Stimulated activated CD4-positive, alpha-beta T cell treated with anti-CD3 and anti-CD28 coated beads, Interleukin-12 subunit alpha, Interleukin-12 subunit beta, amount 100 ng/mL, for 4 hours (primary cell): ENCODE measurements at places on chromosomes 1 and 21.

GRCh38 chr1:35589516-35590427, 16.7 kb downstream of the TFAP2E start:
- no peak for DNase-seq

DNA sequence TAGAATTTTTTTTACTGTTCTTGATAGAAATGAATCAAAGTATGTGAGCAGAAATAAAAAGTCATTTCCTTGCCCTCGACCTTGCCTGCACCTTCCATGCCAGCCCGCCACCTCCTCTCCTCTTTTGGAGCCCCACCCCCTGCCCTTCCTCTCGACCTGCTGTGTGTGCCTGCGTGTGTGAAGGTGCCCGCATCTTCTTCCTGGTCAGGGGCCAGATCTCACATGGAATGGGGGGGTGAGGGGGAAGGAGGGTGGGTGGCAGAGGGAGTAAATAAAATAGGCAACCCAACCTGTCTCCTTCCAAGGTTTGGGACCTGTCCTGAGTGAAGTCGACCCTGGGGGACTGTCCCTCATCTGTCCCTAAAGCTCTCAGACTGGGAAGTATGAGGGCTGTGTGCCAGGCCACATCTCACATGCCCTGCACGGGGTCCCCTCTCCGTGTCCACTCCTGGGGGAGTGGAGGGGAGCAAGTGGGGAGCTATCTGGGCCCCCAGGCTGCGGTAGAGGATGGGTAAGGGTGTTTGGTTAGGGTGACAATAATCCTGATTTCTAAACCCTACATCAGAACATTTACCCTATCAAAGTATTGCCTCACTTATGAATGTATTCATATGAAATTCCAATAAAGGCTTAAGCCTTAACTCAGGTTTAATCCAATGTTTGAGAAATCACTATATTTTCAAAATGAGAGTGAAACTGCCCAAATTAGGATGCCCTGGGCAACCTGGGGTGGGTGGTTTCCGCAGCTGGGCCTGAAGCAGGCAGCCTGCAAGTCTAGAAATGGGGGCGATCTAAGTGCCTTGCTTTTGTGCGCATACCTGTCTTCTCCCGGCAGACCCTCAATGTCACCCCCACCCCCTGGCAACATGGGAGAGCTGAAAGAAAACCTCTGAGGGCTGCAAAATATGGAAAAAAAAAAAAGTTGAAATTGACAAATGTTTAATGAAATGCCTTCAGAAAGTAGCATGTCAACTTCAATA, 15.4 kb downstream of the AMPD2 start:
- DNase-seq = no peak

- no peak for DNase-seq
Measured at GRCh38 chr1:226572325-226572726, 23.8 kb downstream of the STUM start.

GRCh38 chr21:45016406-45017038, 57.9 kb upstream of the ADARB1 start:
- DNase-seq = no peak

DNA sequence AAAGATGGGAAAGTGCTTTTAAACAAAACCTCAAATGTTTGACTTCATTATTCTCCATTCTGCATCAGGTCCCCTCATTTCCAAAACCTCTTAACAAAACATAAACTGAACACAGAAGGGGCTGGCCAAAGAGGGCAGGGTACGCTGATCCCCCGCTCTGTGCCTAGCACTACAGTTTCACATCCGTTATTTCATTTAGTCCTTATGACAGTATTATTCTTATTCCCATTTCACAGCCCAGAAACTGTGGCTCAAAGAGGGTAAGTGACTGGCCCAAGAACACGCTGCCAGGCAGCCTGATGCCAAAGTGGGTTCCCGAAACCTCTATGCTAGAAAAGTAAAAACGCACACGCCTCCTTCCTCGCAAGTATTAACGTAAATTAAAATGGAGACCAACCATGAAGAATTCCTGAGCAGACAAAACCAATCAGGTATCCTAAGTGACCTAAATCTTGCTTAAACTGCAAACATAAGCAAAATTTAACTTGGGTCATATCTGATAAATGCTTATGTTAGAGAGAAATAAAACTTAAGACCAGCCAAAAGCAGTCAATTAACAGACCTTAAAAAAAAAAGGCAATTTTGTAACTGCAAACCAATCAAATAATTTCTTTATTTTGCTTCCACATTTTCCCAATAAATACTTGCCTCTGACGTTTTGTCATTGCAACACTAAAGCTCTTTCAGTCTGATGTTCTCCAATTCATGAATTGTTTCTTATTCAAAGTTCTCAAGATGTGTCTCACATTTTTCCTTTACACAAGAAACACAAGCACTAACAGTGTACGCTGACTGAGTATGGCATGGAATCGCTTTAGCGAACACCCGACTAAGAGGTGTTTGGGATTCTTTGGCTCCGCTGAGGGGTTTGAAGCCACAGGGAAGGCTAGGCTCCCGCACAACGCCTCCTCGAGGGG, 653 bp downstream of the CASP9 start:
- no peak for DNase-seq

DNA sequence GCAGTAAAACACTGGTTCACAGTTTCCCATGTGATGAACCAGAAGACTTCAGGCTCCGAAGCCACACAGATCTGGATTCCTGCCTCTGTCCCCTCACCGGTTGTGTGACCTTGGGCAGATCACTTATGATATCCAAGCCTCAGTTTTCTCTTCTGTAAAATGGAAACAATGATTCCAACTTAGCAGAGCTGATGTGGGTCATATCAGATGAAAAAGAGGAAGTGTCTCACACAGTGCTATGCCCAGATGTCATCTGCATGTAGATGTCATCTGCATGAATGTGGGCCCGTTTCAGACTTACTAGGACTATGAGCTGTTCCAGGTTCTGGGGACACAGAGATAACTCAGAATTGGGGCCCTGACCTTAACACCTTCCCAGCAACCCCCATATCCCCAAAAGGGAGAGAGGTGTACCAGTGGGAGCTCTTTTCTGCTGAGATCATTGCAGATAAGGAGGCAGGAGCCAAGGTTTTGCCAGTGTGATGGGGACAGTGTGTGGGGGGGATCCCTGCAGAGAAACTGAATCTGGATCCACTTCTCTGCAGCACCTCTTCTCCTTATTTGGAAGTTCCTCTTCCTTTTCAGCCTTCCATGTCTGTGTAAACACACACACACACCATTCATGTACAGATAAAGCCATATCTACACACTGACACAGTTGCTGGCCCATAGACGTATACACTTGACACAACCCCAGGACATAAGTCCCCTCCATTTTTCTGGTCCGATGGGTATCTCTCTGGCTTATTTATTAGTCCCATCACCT, 5.0 kb upstream of the ADGRB2 start:
- DNase-seq = no peak

DNA sequence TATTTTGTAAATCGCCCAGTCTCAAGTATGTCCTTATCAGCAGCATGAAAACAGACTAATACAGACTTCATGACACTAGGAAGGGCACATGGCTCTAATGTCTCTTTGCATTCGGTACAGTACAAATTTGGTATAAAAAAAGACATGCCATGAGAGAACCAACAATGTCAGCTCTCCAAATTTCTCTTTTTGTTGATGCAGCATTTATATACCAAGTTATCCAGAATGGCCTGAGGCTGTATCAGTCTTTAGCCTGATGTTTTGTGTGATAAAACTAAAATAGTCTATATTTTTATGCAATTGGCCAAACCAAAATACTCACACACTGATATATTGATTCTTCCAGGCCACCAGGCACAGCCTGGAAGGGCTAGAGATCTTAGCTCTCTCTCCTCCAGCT, 124.3 kb upstream of the SAMSN1 start:
- DNase-seq = no peak

- DNase-seq = no peak
Measured at GRCh38 chr1:183291802-183292514, 105.9 kb downstream of the LAMC2 start.

GRCh38 chr1:2242814-2243725, 15.0 kb downstream of the SKI start:
- DNase-seq = no peak

GRCh38 chr21:28135646-28136045, 857.0 kb downstream of the LTN1 start:
- no peak for DNase-seq

DNA sequence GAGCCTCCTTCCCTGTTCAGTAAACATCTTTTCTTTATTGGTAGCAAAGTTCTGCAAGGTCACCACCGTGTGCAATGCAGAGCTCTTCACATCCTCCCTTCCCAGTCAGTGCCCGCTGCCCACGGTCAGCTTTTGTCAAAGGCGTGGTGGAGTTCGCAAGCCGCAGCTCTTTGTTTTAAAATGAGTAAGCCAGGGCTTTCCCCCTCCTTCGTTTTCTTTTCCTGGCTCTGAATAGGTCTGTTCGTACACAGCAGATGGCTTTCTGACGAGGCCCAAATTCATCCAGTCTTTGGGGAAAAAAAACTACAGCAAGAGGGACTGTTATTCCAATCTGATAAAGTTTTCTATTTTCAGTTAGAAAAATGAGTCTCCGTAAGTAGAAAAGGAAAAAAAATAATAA, 153.2 kb downstream of the LRIG2 start:
- DNase-seq = no peak

GRCh38 chr1:21641076-21641475, 28.1 kb downstream of the RAP1GAP start:
- no peak for DNase-seq

- DNase-seq = no peak
Measured at GRCh38 chr1:230043081-230043480, 24.0 kb upstream of the GALNT2 start.

DNA sequence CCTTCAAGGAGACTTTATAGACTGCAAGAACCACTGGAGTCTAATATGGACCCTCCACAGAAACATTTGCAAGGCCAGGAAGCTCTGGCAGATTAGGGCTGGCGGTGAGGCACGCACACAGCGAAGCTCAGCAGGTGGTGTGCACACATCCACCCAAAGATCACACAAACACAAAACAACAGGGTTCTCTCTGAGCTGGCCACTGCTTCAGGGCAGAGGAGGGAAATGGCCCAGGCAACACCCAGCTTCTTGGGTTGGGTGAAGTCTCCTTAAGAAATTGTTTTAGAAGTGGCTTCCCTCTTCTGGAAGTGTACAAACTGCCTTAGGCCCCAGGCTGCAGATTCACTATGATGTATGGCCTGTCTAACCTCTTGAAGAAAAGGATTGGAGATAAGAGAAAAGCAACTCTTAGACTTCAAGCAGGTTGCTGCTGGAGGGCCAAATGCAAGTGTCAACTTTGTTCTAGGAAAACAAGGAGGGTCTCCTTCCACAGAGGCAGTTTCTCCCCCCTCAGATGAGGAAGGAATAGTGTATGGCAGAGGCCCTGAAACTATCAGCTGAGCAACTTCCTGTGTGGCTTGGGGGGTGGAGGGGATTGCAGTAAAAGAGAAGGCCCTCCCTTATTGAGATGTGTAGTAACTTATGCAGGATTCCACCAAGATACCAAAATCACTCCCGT, 2.0 kb downstream of the RCSD1 start:
- DNase-seq = no peak

DNA sequence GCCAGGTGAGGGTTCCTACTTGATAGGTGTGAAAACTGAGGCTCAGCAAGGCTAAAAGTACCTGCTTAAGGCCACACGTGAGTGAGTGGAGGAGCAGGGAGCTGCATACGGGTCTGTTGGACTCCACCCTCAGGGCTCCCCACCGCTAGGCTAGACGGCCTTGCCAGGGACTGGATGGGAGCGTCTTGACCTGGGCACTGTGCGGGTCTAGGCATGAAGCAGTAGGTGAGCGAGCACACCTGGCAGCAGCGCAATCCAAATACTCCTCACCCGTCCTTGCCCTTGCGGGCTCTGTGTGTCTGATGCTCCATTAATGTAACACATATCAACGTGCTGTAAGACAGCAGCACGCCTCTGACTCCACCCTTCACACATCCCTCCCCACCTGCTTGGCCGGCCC, 94.0 kb downstream of the LACTBL1 start:
- DNase-seq = no peak

DNA sequence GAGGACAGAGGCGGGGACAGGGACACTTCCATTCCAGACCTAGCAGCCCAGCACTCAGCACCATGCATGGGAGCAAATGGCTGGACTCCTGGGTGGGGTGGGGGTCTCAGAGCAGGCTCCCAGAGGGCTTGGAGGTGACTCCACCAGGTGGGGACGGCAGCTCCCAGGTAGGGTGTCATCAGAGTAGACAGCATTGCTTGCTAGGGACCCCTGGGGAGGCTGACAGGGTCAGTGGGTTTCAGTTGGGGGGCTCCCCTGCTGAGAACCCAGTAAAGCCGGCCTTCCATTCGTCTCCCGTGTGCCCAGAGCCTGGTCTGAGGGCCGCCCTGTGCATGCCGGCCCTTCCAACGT, 4.8 kb upstream of the GJC2 start:
- DNase-seq = no peak

- no peak for DNase-seq
Measured at GRCh38 chr21:39840373-39841097, 26.7 kb upstream of the PCP4 start.

GRCh38 chr21:45085700-45086099, 11.3 kb downstream of the ADARB1 start:
- DNase-seq = no peak

- DNase-seq = no peak
Measured at GRCh38 chr21:16969636-16970035, 543.2 kb upstream of the CXADR start.

- DNase-seq = peak; percentile 79
Measured at GRCh38 chr1:9128520-9129265, at the start of gene GPR157. Gene GPR157, minus strand, starts transcription at chr1:9129102. Its CDS starts 75 bp downstream, at chr1:9129027.

DNA sequence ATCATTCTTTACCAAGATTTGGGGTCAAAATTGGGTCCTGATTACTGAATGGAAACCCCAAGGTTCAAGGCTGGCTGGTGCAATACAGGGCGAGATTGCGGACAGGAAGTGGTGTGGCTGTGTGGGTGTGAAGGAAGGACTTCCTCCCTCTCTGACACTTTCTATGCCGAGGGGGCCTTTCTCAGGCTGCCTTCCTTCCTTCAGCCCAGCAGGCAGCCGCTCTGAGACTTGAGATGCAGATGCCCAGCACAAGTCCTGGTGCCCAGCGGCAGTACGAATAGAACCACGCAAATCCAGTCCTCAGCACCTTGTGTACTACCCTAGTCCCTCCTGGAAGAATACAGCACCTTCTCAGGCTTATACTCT, 16.3 kb downstream of the BATF3 start:
- no peak for DNase-seq

GRCh38 chr1:18735224-18735997, 104.8 kb downstream of the PAX7 start:
- no peak for DNase-seq

- DNase-seq = no peak
Measured at GRCh38 chr1:46056325-46056724, 76.1 kb downstream of the PIK3R3 start.

- DNase-seq = no peak
Measured at GRCh38 chr21:20329636-20330035, 668.6 kb upstream of the NCAM2 start.

GRCh38 chr1:98792123-98792522, 130.6 kb downstream of the SNX7 start:
- DNase-seq = no peak

DNA sequence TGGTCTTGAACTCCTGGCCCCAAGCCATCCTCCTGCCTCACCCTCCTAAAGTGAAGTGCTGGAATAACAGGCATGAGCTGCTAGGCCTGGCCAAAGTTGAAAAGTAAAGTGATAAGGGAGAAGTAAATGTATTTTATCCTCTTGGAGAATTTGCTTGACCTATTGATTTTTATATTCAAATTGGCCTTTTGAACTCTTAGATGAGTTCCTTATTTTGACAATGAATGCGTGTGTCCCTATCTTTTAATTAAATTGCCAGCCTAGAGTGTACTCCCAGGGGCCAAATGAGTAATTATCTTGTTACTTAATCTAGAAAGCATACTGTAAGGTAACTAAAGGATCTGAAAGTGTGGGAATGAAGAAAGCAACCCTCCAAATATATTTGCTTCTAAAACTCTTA, 11.4 kb downstream of the RNF11 start:
- DNase-seq = no peak

- DNase-seq = no peak
Measured at GRCh38 chr1:6673816-6674398, 27.7 kb downstream of the DNAJC11 start.
